Ovary (tissue), 10 donors: ENCODE measurements at places on chromosomes 13 and 19. TPM values are rescaled to one million over a fixed set of nuclear protein-coding genes. Genes with fewer than 3 reads are reported as not detected.

DNA sequence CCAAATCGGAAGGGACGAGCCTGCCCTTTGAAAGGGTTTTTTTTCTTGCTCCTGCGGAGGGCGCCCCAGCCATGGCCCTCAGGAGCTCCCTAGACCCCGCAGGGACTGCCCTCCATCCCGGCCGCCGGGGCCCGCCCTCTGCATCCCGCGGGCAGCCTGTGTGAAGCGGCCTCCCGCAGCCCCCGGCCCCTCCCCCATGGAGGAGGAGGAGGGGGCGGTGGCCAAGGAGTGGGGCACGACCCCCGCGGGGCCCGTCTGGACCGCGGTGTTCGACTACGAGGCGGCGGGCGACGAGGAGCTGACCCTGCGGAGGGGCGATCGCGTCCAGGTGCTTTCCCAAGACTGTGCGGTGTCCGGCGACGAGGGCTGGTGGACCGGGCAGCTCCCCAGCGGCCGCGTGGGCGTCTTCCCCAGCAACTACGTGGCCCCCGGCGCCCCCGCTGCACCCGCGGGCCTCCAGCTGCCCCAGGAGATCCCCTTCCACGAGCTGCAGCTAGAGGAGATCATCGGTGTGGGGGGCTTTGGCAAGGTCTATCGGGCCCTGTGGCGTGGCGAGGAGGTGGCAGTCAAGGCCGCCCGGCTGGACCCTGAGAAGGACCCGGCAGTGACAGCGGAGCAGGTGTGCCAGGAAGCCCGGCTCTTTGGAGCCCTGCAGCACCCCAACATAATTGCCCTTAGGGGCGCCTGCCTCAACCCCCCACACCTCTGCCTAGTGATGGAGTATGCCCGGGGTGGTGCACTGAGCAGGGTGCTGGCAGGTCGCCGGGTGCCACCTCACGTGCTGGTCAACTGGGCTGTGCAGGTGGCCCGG, 815 bp downstream of the MAP3K10 start:
- peak; percentile 57 for DNase-seq

DNA sequence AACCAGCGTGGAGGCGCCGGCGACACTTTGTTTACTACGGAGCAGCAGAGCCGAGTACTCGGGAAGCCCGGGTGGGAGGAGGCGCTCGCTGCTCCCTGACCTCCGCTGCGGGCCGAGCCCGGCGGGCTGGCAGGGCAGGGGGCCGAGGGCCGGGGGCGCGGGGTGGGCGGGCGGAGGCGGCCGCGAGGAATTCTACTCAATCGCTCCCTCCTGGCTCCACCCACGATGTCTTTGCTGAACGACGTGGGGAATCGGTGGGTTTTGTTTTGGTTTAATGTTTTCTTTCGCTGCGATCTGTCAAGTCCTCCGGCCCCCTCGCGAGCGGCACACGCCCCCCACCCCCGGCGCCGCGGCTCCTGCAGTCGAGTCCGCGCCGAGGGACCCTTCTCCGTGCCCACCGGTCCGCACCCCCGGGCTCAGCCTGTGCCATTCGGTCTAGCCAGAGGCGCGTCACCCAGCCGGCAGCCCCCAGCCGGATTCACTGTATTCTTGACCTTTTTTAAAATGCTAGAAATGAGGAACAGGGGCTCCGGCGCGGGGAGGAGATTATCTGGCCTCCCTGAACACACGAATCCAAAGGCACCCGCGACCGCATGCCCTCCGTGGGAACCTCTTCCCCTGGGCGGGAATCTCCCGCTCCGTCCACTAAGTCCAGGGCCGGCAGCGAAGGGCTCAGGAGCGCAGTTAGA, 636 bp upstream of the FOXO1 start:
- peak; percentile 73 for DNase-seq

DNA sequence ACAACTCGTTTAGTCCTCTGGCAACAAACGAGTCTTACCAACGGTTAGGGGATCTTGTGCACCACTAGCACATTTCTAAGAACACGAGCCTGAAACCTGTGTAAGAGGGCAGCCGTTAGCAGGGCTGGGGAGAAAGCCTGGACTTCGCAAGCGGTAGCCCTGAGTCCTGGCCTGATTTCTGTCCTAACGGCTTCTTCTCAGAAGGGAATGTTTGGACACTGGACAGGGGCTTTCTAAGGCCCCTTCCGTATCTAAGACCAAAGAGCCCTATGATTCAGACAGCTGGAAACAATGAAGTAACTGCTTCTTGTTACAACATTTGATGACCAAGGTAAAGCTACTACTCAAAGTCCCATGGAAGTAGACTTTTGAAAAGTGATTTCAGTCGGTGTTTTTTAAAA, 2.2 kb downstream of the ANKRD10 start:
- peak; percentile 37 for DNase-seq

- no peak for DNase-seq
Measured at GRCh38 chr13:103006641-103007426, 59.4 kb downstream of the SLC10A2 start.

Gene PSG7
- not detected for polyA plus RNA-seq

- DNase-seq = no peak
Measured at GRCh38 chr19:31126236-31126635, 223.0 kb downstream of the TSHZ3 start.

Gene CCDC70
- polyA plus RNA-seq = not detected

DNA sequence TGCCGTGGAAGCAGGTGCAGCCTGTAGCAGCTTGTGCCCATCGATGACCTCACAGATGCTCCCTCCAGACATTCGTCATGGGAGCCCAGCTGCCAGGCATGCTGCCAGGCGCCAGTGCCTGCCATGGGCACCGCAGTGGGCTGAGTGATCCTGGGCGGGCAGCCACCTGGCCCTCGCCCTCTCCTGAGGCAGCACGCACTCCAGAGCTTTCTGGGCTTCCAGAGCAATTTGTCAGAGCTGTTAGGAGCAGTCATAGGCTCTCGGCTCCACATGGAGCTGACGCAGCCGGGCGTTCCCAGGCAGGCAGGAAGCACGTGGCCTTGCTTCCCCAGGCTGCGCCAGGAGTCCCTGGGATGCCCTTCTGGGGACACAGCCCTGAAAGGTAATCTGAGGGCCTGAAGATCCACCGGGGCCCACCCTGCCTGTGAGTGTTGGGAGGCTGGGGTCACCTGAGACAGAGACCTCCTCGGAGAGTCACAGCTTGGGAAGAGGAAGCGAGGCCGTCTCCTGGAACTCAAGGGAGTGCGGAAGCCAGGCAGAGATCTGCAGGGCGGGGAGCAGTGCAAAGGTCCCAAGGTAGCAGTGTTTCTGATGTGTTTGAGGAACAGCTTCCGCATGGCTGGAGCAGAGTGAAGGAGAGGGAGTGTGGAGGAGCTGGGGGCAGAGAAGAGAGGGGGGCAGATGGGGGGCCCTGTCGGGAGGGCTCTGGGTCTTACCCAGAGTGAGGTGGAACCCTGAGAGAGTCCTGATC, 50.6 kb downstream of the DPF1 start:
- no peak for DNase-seq

Gene ALOX5AP
- 41.6 TPM for polyA plus RNA-seq

Gene APOC4
- not detected for polyA plus RNA-seq

GRCh38 chr13:40580566-40581276, 85.7 kb downstream of the FOXO1 start:
- no peak for DNase-seq

GRCh38 chr13:52780611-52781010, 41.0 kb upstream of the CNMD start:
- no peak for DNase-seq

- no peak for DNase-seq
Measured at GRCh38 chr13:100827489-100828176, 153.0 kb upstream of the TMTC4 start.

Gene FCER2
- 1.1 TPM for polyA plus RNA-seq

DNA sequence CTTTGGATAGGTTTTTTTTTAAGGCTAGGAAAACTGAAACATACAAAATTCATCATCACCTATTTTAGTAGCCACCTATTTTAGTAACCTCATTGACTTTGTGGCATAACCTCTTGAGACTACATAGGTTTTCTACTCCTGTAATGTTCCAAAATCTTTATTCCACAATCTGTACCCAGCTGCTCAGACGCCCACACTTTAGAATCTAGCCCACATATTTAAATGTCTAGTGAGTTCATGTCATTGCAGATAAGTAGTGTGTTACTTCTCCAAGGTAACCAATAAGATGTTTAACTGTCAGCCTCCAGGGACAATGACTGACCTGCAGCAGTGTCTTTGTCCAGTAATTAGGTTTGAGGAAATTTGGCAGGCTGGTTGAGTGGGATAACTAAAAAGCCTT, 330.2 kb downstream of the MZT1 start:
- no peak for DNase-seq

DNA sequence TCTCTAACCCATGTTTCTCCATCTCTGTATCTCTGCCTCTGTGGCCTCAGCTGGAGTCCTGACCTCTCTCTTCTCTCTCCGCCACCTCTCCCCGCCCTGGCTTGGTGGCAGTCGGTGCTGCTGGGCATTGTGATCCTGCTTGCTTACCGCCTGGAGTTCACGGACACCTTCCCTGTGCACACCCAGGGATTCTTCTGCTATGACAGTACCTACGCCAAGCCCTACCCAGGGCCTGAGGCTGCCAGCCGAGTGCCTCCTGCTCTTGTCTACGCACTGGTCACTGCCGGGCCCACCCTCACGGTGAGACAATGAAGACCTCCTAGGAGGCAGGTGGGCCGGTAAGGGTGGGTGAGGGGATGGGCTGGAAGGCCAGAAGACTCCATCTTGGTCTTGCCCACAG, 4.2 kb downstream of the PLPPR2 start:
- DNase-seq = no peak

DNA sequence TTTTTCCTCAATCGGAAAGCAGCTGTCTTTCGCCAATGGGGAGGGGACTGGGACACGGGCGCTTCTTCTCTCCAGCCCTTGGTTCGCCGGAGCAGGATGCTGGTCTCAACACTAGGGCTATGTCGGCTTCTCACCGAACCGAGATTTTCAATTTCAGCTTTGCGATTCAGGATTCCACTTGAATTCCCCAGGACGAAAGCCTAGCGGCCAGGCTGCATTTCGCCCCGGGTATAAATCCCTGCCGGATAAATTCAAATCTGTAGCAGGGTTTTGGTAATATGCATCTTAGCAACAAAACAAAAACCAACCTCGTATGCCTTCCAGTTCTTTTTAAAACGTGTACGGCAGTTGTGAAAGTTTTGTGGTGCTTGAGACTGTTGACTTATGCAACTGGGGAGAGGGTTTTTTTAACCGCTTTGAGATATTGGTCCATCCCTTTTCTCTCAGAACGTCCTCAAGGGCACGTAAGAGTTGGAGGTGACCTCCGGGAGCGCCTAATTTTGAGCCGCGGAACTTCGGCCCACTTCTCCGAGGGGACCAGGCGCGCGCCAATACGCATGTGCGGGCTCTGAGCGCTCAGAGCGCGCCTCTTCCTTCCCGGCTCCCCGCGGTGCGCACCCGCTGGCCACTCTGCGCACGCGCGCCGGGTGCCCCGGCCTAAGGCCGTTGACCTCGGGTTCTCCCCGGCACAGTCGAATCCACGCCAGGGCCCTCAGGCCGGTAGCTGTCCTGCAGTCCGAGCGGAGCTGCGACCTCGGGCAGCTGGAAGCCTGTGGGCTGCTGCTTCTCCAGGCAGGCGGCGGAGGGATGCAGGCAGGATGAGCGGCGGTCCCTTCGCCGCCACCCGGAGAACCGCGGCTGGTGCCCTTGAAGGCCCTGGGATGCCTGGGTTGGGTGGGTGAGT, 7.6 kb downstream of the POU4F1 start:
- DNase-seq = no peak

Gene HIPK4
- not detected for polyA plus RNA-seq

Gene STXBP2
- 8.2 TPM for polyA plus RNA-seq

DNA sequence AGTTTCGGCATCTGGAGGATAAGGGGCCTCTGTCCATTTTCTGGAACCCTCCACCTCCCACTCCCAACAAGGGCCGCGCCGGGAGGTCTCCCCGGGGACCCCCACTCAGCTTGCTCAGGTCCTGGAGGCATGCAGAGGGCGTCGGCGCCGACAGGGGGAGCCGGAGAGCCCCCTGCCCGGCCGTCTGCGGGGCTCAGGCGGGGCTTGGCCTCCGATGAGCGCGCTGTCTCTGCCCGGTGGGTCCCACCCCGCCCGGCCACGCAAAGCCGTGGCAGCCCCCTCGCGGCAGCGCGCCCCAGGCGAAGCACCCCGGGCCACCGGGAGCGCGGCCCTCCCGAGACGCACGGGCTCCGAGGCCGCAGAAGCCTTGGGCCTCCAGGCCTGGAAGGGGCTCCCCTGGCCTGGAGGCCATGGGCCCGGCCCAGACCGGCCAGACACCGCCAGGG, 149.7 kb upstream of the ZNF536 start:
- no peak for DNase-seq

GRCh38 chr13:34025746-34026145, 207.8 kb downstream of the RFC3 start:
- DNase-seq = no peak

DNA sequence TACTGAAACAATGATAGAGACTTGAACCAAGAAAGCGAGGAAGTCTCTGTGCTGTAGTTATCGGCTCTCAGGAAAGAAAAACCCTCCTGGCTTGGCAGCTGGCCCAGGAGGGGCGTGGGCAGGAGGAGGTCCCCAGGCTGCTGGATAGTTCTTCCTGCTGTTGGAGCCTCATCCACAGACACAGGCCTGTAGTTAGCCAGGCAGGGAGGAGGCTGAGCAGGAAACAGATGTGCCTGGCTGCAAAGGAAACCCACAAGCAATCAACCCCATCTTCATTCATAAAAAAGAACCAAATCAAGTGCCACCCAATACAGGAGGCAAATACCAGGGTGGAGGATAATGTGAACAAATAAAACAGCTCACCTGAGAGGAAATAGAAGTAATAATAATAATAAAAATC, 86.2 kb downstream of the IRS2 start:
- DNase-seq = peak; percentile 83

Gene LONP1
- 25.5 TPM for polyA plus RNA-seq

DNA sequence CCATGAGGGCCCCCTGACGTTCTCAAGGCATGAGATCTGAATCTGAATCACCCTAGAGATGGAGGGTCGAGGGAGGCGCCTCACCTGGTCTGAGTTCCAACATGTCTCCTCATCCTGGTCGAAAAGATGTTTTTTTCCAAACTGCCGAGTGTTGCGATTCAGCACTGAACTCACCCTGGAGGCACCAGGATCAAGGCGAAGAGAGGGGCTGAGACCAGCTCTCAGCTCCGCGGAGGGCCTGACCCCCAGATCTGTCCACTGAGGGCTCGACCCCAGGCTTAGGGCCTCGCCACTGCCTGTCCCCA, 555 bp downstream of the NR2C2AP start:
- no peak for DNase-seq

DNA sequence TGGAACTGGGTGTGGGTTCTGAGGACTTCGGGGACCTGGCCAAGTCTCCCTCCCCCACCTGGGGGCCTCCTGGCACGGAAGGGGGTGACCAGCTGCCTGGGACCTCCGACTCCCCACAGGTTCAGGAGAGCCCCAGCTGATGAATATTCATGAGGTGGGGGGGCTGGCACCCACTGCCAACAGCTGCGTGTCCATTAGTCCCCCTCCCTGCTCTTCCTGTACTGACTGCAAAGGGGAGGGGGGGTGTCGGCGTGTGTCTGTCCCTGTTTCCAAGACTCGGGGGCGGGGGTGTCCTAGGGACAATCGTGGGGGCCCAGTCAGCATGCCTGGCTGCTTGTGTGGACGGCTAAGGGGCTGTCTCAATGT, 10.6 kb upstream of the NFIX start:
- DNase-seq = no peak

GRCh38 chr13:44237276-44237767, 136.3 kb upstream of the SERP2 start:
- peak; percentile 85 for DNase-seq
